Glutamatergic neuron (in vitro differentiated cells): ENCODE measurements at places on chromosomes 5 and 9. TPM values are rescaled to one million over a fixed set of nuclear protein-coding genes. Genes with fewer than 3 reads are reported as not detected.

C5orf34 gene
- total RNA-seq: 10.2 TPM

ICE1 gene
- 56.5 TPM for total RNA-seq

SLC36A3 gene
- not detected for total RNA-seq

GRCh38 chr5:150149618-150150017 is 6.0 kb downstream of the PDGFRB start:
- peaks cover 19% of the 10 kb centered on the region for H3K4me1 ChIP-seq
- H3K36me3 ChIP-seq: no peaks in the 10 kb centered on the region
- DNase-seq: no peak
- H3K27ac ChIP-seq: no peak overlapping the region
- no peak overlapping the region for H3K4me3 ChIP-seq
